ENCODE measurements at places on chromosomes 1 and 21. TPM values are rescaled to one million over a fixed set of nuclear protein-coding genes. Genes with fewer than 3 reads are reported as not detected.

Gene GPR161
- 3.0 TPM for total RNA-seq

DNA sequence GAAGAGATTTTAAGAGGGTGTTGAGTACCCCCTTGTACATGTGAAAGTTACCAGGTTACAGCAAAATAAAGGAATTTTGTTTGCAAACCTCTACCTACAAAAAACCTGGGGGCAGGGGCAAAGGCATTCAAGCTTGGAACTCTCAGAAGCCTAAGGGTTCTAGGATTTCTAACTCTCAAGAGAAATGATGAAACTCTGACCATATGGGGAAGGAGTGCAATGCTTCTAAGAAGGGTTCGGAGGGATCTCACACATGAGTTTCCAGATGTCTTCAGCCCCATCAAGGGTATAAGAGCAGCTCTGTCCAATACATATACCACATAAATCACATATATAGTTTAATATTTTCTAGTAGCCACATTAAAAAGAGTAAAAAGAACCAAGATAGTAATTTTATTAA is 7.3 kb upstream of the FCGR2A start:
- DNase-seq = no peak

GRCh38 chr1:179298952-179299351 is 5.4 kb downstream of the SOAT1 start:
- no peak for DNase-seq

DNA sequence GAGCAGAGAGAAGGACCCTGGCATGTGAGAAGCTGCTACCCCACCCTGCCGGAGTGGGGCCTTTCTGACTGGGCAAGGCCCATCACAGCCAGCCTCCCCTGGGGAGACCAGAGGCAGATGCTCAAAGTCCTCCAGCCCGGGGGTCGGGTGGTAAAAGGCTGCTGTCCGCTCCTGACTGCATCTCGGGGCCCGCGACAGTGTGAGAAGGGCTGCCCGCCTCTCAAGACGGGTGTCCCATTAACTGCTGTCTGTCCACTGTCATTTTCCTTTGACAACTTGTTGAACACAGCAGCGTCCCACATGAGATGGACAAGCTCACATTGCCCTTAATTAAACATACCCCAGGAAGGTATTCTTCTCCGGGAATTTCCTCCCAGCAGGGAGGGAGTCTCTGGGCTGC is 91.4 kb upstream of the ARHGEF16 start:
- peak; percentile 5 for DNase-seq

Gene PGLYRP3
- not detected for total RNA-seq

DNA sequence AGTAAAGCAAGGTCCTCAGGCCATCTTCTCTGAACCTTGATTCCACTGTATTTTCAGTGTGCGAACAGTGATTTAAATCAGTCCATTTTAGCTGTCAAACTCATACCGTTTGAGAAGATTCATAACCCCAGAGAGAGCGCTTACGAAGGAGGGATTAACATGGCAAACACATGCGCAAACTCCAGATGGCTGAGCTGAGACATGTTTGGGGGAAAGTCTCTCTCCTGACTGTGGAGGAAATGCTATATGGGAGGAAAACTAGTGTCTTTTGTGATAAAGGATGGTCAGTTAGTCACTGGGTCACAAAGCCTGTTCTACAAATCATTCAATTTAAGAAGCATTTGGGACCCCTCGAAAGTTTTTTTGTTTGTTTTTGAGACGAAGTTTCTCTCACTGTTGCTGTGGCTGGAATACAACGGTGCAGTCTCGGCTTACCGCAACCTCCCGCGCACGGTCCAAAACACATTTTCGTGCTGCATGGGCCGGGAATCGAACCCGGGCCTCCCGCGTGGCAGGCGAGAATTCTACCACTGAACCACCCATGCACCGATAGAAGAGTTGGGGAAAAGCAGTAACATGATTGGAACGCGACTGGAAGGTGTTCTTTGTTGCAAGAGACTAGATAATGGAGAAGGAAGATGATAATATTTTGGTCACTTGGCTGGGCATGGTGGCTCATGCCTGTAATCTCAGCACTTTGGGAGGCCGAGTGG is 58.4 kb upstream of the CXADR start:
- DNase-seq = no peak

- DNase-seq = no peak
Observed at GRCh38 chr1:41454406-41454805, 30.1 kb downstream of the EDN2 start.

Gene MROH9
- total RNA-seq = not detected

GRCh38 chr21:20507783-20508182 is 490.4 kb upstream of the NCAM2 start:
- DNase-seq = no peak

Gene RPAP2
- 22.5 TPM for total RNA-seq

DNA sequence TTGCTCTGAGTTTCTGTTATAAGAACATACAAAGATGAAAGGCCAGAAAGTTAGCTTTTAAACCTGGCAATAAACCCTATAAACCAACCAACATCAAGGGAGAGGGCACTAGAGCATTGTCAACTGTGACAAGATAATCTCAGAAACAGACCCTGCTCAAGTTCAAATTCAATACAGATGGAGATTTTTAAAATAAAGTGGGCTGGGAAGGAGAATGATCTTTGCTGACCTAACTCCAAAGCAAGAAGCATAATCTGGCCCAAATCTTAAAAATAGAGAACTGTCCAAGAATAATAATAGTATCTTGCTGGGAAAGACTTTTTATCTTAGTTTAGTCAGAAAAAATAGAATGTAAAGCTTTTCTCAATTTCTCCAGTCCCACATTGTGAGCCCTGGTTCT is 485.5 kb downstream of the DISC1 start:
- no peak for DNase-seq

DNA sequence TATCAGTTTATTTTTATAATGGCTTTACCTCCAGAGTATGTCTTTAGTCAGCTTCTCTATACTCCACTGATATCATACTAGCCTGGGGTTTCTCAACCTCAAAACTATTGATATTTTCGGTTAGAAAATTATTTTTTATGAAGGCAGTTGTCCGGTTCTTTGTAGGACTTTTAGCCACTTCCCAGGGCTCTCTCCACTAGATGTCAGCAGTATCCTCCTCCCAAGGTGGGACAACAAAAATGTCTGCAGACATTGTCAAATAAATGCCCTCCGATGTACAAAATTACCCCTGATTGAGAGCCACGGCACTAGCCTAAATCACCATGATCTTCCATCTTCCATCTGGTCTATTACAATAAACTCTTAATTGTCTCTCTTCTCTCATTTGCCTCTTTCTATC is 4.1 kb upstream of the GRIK1 start:
- no peak for DNase-seq

GRCh38 chr1:19209439-19209989 is 552 bp downstream of the UBR4 start:
- peak; percentile 72 for DNase-seq
